ENCODE measurements at places on chromosomes 1 and 21. TPM values are rescaled to one million over a fixed set of nuclear protein-coding genes. Genes with fewer than 3 reads are reported as not detected.

The TAF1A gene
- total RNA-seq, result 8.2 TPM

The ZBTB48 gene
- total RNA-seq, result 45.5 TPM

DNA sequence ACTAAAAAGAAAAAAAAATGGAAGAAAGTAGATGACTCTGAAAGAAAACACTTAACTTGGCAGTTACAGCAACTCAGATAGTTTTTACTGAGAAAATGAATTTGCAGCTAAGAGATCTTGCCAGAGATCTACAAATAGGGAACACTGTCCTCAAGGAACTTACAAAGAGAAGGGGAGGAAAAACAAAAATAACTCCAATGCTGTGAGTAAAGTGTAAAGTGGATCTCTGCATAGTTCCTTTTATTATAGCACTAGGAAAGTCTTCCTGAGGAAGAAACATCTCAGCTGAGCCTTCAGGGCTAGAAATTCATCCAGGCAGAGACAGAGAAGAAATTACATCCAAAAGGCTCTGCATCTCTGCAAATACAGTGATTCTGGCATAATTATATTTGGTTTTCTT lies 3.9 kb downstream of the CD1B start:
- H3K4me1 ChIP-seq, result no peaks in the 10 kb centered on the region
- H3K36me3 ChIP-seq, result no peaks in the 10 kb centered on the region
- H3K27me3 ChIP-seq, result no peaks in the 10 kb centered on the region
- H3K27ac ChIP-seq, result no peak overlapping the region

The TTLL7 gene
- 7.0 TPM for total RNA-seq

DNA sequence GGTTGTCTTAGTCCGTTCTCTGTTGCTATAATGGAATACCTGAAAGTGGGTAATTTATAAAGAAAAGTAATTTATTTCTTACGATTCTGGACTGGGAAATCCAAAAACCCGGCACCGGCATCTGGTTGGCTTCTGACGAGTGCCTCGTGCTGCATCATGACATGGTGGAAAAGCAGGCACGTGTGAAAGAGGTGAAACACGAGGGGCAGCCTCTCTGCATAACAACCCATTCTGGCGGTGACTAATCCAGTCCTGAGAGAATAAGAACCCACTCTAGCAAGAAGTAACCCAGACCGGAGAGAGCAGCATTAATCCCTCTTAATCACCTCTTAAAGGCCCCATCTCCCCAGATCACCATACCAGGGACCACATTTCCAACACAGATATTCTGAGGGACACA lies 2.7 kb upstream of the EDEM3 start:
- no peak overlapping the region for H3K4me3 ChIP-seq
- no peak for DNase-seq
- H3K27me3 ChIP-seq, result no peaks in the 10 kb centered on the region
- H3K27ac ChIP-seq, result no peak overlapping the region
- H3K4me1 ChIP-seq, result no peaks in the 10 kb centered on the region

The TLR5 gene
- total RNA-seq, result 31.3 TPM

- H3K36me3 ChIP-seq, result no peaks in the 10 kb centered on the region
- no peaks in the 10 kb centered on the region for H3K4me1 ChIP-seq
- H3K27me3 ChIP-seq, result no peaks in the 10 kb centered on the region
- DNase-seq, result no peak
- no peak overlapping the region for H3K4me3 ChIP-seq
Measured at GRCh38 chr1:101081496-101082488, 56.2 kb upstream of the DPH5 start.

The TTC39A gene
- 70.1 TPM for total RNA-seq

The RUNX3 gene
- total RNA-seq, result 7.9 TPM

DNA sequence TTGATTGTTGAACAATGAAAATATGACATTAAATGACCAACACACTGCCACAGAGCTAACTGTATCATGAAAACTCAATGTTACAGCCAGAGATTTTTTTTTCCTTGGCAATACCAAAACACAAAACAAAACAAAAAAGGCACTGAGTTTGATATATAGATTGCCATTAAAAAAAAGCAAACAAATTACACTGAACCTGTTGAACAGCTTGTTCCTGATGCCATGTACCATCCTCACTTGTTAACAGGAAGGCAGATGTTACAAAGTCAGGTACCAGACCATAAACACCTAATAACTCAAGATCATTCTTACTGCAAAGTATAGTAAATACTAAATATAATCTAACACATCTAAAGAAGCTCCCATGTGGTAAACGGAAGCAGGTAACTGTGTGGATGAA lies 75.2 kb downstream of the ZNF644 start:
- no peak overlapping the region for H3K4me3 ChIP-seq
- H3K4me1 ChIP-seq, result no peaks in the 10 kb centered on the region
- no peaks in the 10 kb centered on the region for H3K27me3 ChIP-seq
- peaks cover 2% of the 10 kb centered on the region for H3K36me3 ChIP-seq
- no peak for DNase-seq
- no peak overlapping the region for H3K27ac ChIP-seq

DNA sequence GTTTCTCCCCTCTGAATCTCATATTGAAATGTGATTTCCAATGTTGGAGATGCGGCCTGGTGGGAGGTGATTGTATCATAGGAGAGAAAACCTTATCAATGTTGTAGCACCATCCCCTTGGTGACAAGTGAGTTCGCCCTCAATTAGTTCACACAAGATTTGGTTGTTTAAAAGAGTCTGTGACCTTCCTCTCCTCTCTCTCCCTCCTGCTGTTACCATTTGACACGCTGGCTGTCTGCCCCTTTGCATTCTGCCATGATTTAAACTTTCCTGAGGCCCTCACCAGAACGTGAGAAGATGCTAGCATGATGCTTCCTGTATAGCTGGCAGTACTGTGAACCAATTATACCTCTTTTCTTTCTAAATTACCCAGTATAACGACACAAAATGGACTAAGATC lies 730.9 kb upstream of the PRMT6 start:
- DNase-seq, result no peak
- H3K4me3 ChIP-seq, result no peak overlapping the region
- no peak overlapping the region for H3K27ac ChIP-seq
- no peaks in the 10 kb centered on the region for H3K4me1 ChIP-seq

DNA sequence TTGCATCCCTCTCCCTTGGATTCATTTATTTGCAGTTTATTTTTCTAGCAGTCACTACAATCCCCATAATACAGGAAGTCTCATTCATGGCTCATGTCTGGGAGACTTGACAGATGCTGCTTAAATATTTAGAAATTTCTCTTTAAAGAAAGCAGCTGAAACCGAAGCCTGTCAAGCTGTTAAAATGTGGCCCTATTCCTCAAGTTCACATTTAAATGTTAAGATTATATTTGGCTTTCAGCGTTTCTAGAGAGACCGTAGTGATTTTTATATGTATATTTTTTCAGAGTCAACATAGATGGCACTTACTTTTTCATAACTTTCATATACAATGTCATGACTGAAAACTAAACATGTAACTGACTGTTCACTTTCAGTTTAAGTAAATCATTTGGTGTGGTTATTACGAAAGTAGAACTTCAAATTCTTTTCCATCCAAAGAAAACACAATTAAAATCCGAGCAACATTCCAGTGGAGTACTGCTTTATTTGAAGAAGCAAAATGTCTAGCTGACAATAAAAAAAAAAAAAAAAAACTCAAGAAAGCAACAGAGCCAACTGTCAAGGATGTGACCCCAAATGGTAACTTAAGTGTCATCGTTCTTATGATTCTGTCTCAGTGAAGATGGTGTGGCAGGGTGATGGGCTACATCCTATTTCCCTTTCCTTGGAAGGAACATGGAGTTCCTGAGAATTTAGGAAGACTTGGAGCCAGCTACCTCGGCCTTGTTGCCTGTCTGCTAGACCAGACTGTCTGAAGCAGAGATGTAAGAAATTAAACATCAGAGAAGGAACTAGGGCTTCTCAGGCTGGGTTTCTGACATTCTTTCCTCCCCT lies 37.8 kb downstream of the MIS18A start:
- no peak for DNase-seq
- H3K27ac ChIP-seq, result no peak overlapping the region
- H3K4me3 ChIP-seq, result no peak overlapping the region
- H3K27me3 ChIP-seq, result no peaks in the 10 kb centered on the region
- H3K4me1 ChIP-seq, result no peaks in the 10 kb centered on the region

- no peaks in the 10 kb centered on the region for H3K4me1 ChIP-seq
- H3K4me3 ChIP-seq, result no peak overlapping the region
- no peaks in the 10 kb centered on the region for H3K27me3 ChIP-seq
- no peak overlapping the region for H3K27ac ChIP-seq
- no peak for DNase-seq
Measured at GRCh38 chr1:25186161-25187007, 45.9 kb downstream of the SYF2 start.

- DNase-seq, result no peak
- no peak overlapping the region for H3K4me3 ChIP-seq
- H3K27me3 ChIP-seq, result no peaks in the 10 kb centered on the region
- peak overlapping the region; percentile 82 for H3K27ac ChIP-seq
Measured at GRCh38 chr1:154353966-154354365, 28.6 kb downstream of the ATP8B2 start.

The TRIM58 gene
- total RNA-seq, result 0.50 TPM

DNA sequence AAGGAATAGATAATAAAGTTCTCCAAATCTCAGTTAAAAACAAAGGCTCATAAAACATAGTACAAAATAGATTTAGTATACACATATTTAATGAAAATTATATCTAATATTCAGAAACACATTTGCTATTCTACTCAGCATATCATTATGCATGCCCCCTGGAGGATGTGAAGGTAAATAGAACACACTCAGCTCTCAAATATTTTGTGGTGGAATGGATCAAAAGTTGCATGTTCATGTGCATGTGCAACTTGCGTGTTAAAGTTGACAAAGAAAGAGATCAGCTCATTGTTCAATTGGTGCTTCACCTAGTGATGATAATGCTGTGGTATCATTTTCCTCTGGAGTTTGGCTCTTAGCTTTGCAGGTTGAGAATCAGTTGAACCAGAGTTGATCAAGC lies 4.9 kb upstream of the ZNF644 start:
- no peaks in the 10 kb centered on the region for H3K36me3 ChIP-seq
- no peak overlapping the region for H3K4me3 ChIP-seq
- H3K27me3 ChIP-seq, result no peaks in the 10 kb centered on the region

The TNFSF18 gene
- total RNA-seq, result not detected

DNA sequence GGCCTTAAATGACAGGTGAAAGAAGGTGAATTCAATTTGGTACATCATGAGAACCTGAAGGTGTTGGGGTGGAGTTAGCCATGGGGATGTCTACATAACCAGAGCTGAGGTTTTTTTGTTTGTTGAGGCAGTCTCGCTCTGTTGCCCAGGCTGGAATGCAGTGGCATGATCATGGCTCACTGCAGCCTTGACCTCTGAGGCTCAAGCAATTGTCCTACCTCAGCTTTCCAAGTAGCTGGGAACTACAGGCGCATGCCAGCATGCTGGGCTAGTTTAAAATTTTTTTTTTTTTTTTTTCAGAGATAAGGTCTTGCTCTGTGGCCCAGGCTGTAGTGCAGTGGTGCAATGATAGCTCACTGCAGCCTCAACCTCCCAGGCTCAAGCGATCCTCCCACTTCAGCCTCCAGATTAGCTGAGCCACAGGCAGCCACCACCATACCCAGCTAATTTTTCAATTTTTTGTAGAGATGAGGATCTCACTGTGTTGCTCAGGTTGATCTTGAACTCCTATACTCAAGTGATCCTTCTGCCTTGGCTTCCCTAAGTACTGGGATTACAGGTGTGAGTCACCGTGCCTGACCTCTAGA lies 1.9 kb upstream of the MPZ start:
- H3K36me3 ChIP-seq, result no peaks in the 10 kb centered on the region
- H3K27ac ChIP-seq, result peak overlapping the region; percentile 16
- no peak overlapping the region for H3K4me3 ChIP-seq
- peaks cover 9% of the 10 kb centered on the region for H3K4me1 ChIP-seq
- H3K27me3 ChIP-seq, result no peaks in the 10 kb centered on the region

All from kidney (tissue), 22 donors.